Anterior cingulate cortex (tissue), 58 donors: ENCODE measurements at places on chromosomes 11 and 22.

- DNase-seq = no peak
Measured at GRCh38 chr11:95924414-95924760, 480 bp upstream of the MTMR2 start.

- DNase-seq = no peak
Measured at GRCh38 chr22:35792506-35792905, 74.8 kb downstream of the APOL5 start.

- no peak for DNase-seq
Measured at GRCh38 chr11:94504689-94505293, 7.5 kb upstream of the C11orf97 start.

- no peak for DNase-seq
Measured at GRCh38 chr11:86171627-86172026, 72.9 kb upstream of the EED start.

- DNase-seq = no peak
Measured at GRCh38 chr11:110514967-110515366, 85.2 kb downstream of the FDX1 start.

DNA sequence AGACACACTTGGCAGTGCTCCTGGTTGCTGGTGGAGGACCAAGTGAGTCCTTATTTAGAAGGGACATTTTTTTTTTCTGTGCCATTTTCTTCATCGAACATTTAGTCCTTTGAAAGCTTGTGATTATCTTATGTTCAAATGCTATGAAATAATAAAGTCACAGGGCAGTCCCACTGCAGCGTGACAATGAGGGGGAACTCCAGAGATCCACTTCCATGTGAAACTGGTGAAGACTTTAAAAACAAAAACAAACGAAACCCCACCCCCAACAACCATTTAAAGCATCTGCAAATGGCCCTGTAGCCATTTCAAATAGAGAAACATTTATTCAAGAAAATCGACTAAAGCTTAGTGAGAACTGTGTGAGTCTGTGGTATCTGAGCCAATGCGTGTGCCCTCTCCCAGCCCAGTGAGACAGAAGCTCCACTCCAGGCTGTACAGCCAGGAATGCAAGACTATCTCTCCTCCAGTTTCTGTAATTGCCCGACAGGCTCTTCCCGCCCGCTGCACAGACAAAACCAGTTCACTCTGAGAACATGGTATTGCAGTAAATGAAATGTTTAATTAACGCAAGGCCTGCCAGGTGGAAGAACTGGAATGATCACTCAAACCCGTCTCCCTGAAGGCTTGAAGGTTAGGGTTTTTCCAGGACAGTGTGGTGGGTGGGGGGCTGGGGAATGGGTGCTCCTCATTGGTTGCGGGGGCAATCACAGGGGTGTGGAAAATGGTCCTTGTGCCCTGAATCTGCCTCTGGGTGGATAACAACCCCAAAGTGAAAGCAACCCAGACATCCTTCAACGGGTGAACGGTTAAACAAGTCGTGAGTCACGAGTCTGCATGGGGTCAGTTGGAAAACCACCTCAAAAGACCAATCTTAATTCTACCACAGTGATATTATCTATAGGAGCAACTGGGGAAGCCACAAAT, 8.4 kb downstream of the KRTAP5-6 start:
- no peak for DNase-seq
